Stomach (tissue), 19 donors: ENCODE measurements at places on chromosomes 4 and X. TPM values are rescaled to one million over a fixed set of nuclear protein-coding genes. Genes with fewer than 3 reads are reported as not detected.

GRCh38 chrX:154013614-154014360 is 5.9 kb downstream of the IRAK1 start:
- DNase-seq, result peak; percentile 74

F11 gene
- total RNA-seq, result not detected

RELL1 gene
- 113 TPM for total RNA-seq

HTR2C gene
- total RNA-seq, result not detected

SULT1E1 gene
- total RNA-seq, result 0.87 TPM

- DNase-seq, result no peak
Observed at GRCh38 chr4:7540206-7540605, 105.5 kb upstream of the PSAPL1 start.

CSAG1 gene
- not detected for total RNA-seq

GLOD5 gene
- total RNA-seq, result not detected

PLAC1 gene
- total RNA-seq, result not detected

YY2 gene
- total RNA-seq, result not detected

DNA sequence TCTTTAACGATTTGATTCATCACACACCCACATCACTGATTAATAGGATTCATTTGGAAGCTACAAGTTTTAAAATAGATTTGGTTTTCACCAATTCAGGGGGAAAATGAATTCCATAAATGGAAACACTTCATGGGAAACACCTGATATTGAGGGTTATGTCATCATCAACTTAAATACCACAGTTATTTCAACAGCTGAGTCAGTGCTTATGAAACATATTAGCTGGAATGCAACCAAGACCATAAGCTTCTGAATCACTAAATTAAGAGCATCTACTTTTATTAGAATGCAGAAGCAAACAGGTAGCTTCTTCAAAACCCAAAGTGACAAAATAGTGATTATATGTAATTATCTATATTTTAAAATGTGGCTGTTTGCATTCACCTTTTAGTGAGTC is 207.8 kb upstream of the DCAF8L1 start:
- no peak for DNase-seq

- DNase-seq, result no peak
Observed at GRCh38 chr4:79987401-79987800, 85.6 kb downstream of the ANTXR2 start.
